ENCODE measurements at places on chromosomes 4 and X.

DNA sequence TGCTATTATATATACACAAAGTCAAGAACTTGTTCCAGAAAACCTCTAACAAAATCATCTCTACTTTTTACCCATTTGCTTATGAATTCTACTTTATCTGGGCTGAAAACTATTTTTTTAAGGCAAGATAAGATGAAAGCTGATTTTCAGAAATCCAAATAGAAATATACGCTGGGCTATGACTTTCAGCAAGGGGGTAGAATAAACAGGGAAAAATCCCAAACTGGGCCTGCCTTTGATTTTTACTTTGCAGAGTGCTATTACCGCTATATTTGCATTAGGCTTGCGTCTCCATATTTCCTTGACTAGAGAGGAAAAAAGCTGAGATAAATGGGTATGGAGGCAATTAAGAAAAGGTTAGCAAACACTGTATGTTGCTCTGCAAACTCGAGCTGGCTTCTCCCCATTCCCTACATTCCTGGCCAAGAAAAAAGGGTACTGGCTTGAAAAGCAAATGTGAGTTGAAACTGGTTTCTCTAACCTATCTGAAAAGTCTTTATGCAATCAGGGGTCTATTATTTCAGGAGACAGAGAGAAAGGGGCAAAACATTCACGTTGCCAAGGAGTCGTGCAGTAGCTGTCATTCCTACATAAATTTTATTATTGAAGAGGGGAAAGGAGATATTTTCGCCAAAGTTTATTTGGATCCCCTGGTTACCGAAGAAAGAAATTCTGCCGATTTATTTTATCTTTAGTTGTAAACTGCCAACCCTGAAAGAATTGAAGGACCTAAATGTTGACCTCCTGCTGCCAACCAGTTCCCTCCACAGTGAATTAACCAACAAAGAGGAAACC is 2.2 kb downstream of the TMEM47 start:
- no peak for DNase-seq

GRCh38 chr4:73765296-73765695 is 24.9 kb downstream of the CXCL8 start:
- no peak for DNase-seq

- DNase-seq = no peak
These were observed 113.8 kb upstream of the PUDP start for GRCh38 chrX:7261672-7262332.

DNA sequence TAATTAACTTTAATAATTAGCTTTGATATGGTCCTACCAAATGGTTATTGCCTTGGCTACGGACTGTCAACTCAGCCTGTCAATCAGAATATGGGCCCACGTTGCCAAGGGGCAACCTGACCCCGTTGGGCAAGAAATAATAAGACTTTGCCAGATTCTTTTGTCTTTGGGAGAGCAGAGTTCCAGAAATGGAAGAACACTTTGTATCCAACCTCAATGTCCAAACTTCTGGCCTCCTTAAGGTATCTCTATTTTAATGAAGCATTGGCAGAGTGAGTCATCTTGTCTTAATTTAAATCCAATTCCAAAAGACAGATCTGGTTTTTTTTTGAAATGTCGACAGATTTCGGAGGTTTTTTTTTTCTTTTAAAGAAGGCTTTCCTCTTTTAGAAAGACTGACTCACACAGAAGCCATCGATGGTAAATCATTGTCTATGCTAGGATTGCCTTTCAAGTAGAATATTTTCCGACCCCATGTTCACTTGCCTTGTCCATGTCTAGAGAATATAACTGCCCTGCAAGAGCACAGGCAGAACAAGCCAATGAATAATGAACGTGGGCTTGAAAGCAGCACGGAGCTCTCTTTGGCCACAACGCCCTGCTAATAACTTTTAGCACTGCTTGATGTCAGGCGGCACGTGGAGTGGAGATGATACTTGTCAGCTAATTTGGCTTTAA is 190.3 kb upstream of the GATB start:
- no peak for DNase-seq

DNA sequence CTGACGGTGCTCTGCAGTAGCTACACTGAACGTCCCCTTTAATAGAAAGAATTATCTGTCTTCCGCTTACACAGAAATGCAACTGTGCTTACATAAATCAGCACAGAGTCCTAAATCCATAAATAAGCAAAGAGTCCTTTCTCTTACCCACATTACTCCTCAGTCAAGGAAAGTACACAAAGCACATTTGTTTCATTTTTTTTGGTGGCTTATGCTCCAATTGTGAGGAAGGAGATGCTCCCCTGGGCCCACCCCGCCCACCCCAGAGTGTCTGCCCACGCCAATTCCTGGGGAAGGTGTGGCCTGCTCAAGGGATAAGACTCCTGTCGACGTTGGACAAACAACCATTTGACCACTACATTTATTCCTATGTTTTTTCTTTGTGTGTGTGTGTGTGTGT is 53.8 kb downstream of the CPLX1 start:
- DNase-seq = no peak

- no peak for DNase-seq
These were observed 425.0 kb downstream of the FAT4 start for GRCh38 chr4:125739760-125740159.

DNA sequence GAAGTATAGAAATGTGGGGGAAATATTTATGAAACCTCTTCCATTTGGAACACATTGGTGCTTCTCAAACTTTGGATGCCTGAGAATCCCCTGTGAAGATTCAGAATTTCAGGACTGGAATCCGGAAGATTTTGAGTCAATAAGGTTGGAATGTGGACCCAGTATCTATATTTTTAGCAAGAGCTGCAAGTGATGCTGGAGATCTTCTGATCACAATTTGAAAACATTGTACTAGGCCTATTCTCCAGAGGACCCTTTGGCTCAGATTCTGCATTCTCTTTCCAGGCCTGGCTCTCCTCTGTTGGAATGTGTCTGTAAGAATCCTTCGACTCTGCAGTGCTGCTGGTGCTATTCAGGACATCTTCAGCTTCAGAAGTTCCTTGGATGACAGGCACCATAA is 2.4 kb upstream of the PKD2 start:
- no peak for DNase-seq

DNA sequence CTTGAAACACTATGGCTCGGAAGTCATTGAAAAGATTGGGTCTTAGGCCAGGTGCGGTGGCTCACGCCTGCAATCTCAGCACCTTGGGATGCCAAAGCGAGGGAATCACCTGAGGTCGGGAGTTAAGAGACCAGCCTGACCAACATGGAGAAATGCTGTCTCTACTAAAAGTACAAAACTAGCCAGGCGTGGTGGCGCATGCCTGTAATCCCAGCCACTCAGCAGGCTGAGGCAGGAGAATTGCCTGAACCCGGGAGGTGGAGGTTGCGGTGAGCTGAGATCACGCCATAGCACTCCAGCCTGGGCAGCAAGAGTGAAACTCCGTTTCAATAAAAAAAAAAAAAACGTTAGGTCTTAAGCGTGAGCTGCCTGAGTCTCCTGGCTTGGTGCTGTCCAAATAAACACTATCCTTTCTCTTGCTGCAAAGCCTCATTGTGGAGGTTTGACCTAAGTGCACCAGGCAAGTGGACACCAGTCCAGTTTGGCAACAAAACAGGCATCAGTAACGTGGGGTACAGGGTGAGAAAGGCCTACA is 185.9 kb downstream of the DHRSX start:
- no peak for DNase-seq

GRCh38 chrX:13266641-13267345 is 53.1 kb downstream of the ATXN3L start:
- no peak for DNase-seq

DNA sequence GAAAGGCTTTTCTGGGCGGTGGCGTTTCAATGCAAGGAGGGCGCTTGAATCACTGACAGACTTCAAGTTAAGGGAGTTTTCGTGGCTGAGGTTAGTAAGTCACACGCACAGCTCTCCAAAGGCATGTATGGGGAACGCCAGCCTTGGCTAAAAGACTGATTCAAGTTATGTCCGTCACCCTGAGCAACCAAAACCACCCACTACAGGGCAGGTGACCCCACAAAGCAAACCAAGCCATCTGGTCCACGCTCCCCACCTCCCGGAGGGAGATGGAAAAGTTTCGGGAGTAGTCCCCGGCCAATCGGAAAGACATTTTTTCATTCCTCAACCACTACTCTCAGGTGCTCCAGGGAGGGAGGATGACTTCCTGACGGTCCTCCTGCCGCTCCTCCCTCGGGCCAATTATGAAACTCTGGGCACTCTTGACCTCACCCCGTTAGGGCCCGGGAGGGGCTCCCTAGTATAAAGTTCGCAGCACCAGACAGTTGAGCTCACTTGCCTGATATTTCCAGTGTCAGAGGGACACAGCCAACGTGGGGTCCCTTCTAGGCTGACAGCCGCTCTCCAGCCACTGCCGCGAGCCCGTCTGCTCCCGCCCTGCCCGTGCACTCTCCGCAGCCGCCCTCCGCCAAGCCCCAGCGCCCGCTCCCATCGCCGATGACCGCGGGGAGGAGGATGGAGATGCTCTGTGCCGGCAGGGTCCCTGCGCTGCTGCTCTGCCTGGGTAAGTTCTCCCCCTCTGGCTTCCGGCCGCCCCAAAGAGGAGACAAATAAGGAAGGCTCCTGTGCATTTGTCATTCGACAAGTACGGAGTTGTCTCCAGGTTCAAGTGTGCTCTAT is at the start of gene EREG:
EREG (plus strand) TSS at position 494 of the 840 bp plus-strand sequence; CDS start at position 658, 164 bp downstream.
- no peak for DNase-seq

- no peak for DNase-seq
These were observed 3.8 kb downstream of the CD99 start for GRCh38 chrX:2694914-2695267.

GRCh38 chr4:111540671-111541070 is 604.6 kb upstream of the FAM241A start:
- DNase-seq = no peak

Measured in cortex of kidney (tissue), 1 donor.